Anterior cingulate cortex (tissue), 58 donors: ENCODE measurements at places on chromosomes 5 and 9.

- no peak for DNase-seq
Measured at GRCh38 chr9:96150324-96151227, 151.4 kb downstream of the HSD17B3 start.

- DNase-seq: no peak
Measured at GRCh38 chr5:125865166-125865815, 557.9 kb upstream of the GRAMD2B start.

- no peak for DNase-seq
Measured at GRCh38 chr5:9197881-9198260, 348.0 kb downstream of the SEMA5A start.

GRCh38 chr9:136621734-136622093 is 41.0 kb upstream of the EGFL7 start:
- no peak for DNase-seq

GRCh38 chr9:136327304-136327974 is at the start of gene GPSM1:
GPSM1 (plus strand) TSS chr9:136327539; CDS start chr9:136327696, 157 bp downstream.
- peak; percentile 16 for DNase-seq

DNA sequence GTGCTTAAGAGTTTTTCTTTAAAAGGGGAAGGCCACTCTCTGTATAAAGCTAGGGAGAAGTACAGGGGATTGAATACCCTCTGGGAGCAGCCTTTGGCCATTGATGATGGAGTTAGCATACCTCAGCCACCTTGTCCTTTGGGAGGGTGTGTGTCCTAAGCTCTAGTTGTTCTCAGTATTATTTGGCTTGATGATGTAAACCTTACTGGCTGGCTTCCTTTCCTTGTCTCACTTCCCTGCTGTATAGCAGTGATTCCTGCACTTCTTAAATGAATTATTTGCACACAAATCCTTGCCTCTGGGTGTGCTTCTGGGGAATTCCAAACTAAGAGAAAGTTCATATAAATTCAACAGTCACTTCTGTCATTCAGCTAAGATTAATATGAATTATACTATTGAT is 234.9 kb upstream of the RIOK2 start:
- DNase-seq: no peak

GRCh38 chr5:82275216-82275664 is 2.9 kb downstream of the RPS23 start:
- no peak for DNase-seq

GRCh38 chr5:126878085-126878484 is 101.1 kb downstream of the LMNB1 start:
- no peak for DNase-seq

DNA sequence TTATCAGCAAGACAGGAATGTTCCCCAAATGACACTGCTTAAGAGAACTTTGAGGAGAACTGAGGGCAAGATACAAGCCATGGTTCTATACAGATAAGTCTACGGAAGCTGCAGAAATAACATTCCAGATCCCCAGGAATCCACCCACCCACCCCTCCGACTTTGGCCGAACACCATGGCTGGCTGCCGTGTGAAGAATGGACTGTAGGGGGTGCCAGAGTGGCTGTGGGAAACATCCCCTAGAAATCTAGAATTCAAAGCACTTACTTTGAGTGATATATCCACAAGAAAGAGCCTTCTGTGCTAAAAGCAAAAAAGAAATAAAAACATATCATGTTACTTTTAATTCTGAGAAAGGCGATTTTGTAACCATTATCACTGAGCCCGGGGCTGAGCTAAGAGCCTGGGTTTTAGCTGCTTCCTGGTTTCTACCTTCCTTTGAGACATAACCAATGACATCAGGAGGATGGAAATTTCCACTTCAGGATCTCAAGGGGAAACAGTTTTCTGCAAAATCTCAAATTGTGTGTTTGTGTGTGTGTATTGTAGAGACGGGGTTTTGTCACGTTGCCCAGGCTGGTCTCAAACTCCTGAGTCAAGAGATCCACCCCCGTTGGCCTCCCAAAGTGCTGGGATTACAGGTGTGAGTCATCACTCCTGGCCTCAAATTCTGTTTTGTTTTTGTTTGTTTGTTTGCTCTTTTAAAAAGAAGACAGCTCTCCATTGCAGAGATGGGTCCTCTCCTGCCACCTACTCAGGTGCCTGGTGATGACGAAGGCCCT is 36.4 kb downstream of the GGTA1 start:
- no peak for DNase-seq

DNA sequence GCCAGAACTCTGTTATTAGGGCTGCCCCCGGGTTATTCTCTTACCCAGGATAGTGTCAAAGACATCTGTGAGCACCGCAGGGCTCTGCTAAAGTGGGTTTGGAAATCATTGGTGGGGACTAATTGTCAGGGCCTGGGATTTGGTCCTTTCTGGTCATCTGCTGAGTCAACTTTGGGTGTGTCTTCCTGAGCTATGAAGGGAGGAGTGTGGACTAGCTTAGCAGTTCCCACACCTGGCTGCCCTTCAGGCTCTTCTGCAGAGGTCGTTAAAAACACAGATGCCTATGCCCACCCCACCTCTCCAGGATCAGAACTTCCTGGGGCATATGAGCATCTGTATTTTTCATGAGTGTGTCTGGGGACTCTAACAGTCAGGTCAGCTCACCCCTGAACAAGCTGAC is 352.2 kb downstream of the SLIT3 start:
- no peak for DNase-seq

- no peak for DNase-seq
Measured at GRCh38 chr5:149748471-149749094, 18.5 kb downstream of the PPARGC1B start.

- DNase-seq: no peak
Measured at GRCh38 chr5:143215690-143216089, 187.8 kb downstream of the NR3C1 start.

- no peak for DNase-seq
Measured at GRCh38 chr5:9780501-9780900, 150.3 kb upstream of the TAS2R1 start.

- DNase-seq: no peak
Measured at GRCh38 chr5:73443829-73444498, 4.6 kb downstream of the FOXD1 start.

- no peak for DNase-seq
Measured at GRCh38 chr9:2229109-2229721, 214.1 kb downstream of the SMARCA2 start.

- no peak for DNase-seq
Measured at GRCh38 chr5:148957591-148958202, 105.2 kb downstream of the SH3TC2 start.

DNA sequence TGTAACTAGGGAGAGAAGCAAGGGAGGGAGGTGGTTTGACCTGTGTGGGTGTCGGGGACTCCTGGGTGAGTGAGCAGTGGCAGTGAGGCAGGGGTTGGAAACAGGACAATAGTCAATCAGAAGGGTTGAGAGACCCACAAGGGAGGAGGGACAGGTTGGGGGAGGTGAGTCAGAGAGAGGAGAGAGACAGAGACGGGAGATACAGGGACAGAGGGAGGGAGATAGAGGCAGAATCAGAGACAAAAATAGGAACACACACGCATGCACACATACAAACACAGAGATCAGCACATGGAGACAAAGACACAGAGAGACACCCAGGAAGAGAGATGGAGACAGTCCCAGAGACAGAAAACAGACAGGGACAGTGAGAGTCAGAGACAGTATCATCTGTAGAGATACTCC is 39.3 kb upstream of the PTGS1 start:
- DNase-seq: no peak

DNA sequence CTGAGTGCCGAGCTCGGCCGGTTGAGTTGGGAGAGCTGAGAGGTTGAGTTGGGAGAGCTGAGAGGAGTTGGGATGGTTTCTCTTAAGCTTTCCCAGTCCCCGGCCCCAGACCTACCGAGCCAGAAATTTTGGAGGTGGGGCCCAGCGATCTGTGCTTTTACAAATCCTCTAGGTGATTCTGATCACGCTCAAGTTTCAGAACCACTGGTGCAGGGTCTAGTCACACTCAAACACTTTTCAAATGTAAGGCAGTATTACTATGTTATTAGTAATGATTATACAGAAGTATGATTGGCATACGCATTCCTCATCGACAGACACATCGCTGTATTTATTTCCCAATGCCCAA is 256 bp upstream of the CLINT1 start:
- no peak for DNase-seq
